Activated naive CD4-positive, alpha-beta T cell treated with Interleukin-2 at 50 U/mL for 16 hours (primary cell): ENCODE measurements at places on chromosomes 11 and 22.
A peak's percentile ranks its signal among the peaks of the same experiment; 100 is the strongest.

GRCh38 chr22:36544107-36544620, 15.2 kb upstream of the EIF3D start:
- DNase-seq, result no peak

GRCh38 chr11:32184041-32184722, 93.3 kb downstream of the RCN1 start:
- no peak for DNase-seq

GRCh38 chr22:28231441-28231840, 312.4 kb upstream of the PITPNB start:
- no peak for DNase-seq

GRCh38 chr22:41638124-41638523, 17.0 kb downstream of the XRCC6 start:
- no peak for DNase-seq

- DNase-seq, result no peak
Measured at GRCh38 chr22:46970411-46971098, 208.1 kb downstream of the TBC1D22A start.

DNA sequence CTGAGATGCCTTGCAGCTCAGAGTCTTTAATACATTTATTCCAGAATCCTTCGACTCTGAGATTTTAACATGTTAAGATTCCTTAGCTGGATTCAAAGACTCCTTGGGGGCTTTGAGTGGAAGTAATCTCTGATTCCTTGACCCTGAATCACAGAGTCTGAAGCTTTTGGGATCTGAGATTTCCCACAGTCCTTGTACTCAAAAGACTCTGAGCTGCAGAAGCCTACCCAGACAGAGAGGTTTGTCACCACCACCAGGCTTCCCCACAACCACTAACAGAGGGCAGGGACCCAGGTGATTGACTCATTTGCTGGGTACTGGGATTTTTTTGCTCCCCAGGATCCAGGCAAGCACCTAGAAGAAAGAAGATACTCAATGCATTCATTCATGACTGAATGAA, 1.4 kb upstream of the SERPINH1 start:
- no peak for DNase-seq

DNA sequence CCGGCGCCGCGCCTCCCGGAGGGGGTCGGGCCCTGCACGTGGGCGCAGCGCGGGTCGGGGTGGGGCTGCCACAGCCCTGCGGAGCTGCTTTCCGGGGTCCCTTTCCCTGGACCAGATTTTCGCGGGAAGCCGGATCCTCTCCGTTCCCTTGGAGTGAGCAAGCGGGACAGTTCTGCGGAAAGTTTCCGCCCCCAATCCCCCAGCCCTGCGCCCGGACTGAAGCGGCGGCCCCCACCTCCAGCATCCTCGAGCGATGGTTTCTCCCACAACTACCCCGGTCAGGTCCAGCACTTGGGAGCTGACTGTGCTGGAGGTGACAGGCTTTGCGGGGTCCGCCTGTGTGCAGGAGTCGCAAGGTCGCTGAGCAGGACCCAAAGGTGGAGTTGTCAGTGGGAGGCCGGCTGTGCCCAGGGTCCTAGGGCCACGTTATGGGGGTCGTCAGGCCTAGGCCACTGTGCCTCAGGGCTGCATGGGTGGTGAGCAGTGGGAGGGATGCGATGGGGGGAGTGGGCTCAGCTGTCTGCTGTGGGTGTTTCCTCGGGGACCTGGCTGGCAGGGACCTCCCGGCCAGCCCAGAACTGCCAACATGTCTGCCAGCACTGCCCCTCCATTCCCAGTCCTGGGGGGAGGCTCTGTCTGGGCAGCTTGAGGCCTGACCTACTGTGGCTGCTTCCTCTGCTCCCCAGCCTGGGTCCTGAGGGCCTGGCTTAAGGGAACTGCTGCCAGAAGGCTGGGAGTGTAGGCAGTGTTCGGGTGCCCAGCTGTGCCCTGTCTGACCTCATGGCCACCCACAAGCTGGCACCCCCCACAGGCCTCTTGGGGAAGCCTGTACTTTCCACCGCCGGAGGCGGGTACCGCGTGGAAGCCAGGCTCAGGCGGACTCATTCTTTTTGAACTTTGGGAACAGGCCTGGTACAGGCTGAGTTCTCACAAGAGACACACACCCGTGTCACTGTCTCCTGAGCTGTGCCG, 726 bp downstream of the ST3GAL4 start:
- peak; percentile 18 for DNase-seq

- DNase-seq, result no peak
Measured at GRCh38 chr22:20186183-20186870, 35.5 kb upstream of the CCDC188 start.

GRCh38 chr11:69180226-69180625, 24.5 kb downstream of the SMIM38 start:
- no peak for DNase-seq

GRCh38 chr11:15236559-15236958, 121.8 kb downstream of the INSC start:
- no peak for DNase-seq
